ENCODE measurements at places on chromosomes 5 and 9.

DNA sequence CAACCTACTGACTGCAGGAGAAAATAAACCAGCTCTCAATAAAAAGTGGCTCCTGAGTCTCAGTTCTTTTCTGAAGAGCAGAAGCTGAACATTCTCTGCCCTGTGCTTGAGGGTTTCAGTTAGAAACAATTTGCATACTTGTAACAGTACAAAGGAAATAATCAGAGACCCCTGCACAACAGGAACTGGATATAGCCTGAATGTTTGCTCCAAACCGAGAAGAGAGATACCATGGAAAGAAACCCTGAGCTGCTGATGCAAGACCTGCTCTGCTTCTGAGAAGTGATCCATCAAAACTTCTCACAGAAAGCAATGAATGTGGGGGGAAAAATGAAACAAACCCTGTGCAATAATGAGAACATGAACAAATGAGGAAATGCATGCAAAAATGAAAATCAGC is 592.9 kb downstream of the SEMA5A start:
- DNase-seq = no peak

- DNase-seq = no peak
Observed at GRCh38 chr5:3277590-3278196, 317.9 kb upstream of the IRX1 start.

GRCh38 chr5:124981901-124982300 is 235.5 kb upstream of the ZNF608 start:
- DNase-seq = no peak

DNA sequence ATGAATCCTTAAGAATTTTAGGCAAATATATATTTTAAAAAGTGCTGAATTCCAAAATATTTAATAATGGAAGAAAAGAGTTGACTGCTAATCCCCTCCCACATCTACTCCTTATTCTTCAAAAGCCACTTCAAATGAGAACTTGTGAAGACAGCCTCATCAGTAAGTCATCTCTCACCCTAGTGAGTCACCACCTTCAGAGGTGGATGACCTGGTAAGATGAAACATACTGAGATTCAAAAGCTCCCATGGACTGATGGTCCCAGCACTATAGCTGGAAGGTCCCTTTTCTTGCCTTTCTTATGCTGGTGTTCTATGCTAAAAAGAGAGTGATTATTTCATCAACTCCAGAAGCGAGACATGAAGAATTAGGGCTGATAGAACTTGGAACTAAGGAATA is 37.8 kb upstream of the SPDL1 start:
- no peak for DNase-seq

DNA sequence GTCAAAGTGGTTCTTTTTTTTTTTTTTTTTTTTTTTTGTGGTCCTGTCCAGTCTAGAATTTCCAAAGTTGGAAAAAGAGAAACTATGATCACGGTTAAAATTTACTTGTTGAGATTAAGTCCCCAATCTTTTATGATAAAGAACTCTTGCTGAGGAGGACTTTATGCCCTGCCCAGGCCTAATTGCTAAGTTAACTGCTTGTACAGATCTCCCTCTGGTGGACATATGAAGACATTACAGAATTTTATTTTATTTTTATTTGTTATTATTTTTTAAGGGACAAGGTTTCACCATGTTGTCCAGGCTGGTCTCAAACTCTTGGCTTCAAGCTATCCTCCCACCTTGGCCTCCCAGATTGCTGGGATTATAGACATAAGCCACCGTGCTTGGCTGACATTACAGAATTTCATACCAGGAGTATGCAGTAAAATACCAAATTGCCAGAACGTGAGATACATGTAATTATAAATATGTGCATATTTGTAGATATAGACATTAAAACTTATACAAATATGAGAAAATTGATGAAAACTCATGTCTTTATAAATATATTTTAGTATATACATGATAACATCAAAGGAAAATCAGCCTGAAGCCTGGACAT is 91.2 kb downstream of the RFK start:
- DNase-seq = no peak

GRCh38 chr9:69174616-69175463 is 763 bp downstream of the TJP2 start:
- DNase-seq = peak; percentile 29

DNA sequence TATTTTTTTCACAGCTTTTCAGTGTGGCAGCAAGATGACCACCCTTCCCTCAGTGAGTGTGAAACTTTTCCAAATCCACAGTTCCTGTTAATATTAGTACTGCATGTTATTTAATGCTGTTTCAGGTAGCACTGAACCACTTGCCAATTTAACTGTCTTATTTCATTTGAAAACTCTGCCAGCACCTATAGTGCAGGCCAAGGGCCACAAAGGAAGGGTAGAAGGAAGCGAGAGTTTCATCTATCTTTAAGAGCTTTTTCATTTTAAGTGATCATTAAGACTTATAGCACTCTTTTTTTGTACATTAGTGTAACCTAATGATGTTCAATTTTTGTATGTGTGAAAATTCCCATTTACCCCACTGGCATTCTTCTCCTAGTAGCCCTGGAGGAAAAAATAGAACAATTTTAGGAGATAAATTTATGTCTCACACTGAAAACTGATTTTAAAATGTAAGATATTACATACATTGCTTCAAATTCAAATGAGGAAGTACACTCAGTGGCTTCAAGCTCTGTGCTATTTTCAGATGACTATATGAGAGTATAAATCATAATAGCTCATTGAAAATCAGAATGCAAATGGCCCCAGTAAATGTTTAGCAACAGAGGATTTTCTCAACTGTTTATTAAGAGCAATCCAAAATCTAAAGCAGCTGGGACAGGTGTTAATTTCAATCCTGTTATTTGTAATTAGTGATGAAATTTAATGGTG is 820.5 kb downstream of the PTPRD start:
- DNase-seq = no peak

GRCh38 chr9:36163049-36163785 is 6.0 kb upstream of the CCIN start:
- DNase-seq = no peak

GRCh38 chr9:14062586-14063221 is 251.2 kb downstream of the NFIB start:
- DNase-seq = no peak

GRCh38 chr9:104911032-104911607 is 16.8 kb downstream of the ABCA1 start:
- DNase-seq = no peak

DNA sequence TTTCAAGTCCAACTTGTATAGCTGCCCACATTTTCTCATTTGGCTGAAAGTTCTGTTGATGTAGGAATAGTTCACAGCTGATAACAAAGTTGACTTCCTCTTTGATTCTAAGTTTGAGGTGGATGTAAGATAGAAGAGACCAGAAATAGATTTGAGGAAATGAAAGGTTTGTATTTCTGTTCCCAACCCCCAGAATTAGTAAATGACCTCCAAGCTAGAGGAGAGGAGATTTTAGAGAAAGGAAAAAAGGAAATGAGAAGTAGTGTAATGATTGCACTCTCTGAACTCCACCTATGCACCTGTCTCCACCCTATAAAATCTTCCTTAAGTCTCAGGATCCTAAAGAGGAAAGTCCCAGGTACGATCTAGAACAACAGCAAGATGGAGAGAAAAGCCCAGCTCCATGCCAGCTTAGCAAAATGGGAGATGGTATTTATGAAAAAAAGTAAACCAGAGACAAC is 130.4 kb upstream of the POC5 start:
- DNase-seq = no peak

DNA sequence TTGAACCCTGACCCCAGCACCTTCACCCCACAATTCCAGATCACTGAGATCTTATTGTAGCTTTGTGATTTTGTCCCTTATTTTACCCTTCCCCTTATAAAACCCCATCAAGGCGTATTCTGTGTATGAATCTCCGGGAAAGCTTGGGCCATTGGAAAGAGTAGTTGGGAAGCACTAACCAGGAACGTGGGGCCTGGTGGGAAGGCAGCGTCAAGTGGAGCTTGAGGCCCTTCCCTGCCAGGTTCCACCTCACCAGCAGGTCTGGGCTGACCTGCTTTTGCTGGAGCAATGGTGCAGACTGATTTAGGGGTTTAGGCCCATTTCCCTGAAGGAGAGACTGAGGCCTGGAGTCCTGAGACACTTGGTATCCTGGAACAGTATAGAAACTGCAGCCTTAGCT is 9.3 kb downstream of the PHF2 start:
- no peak for DNase-seq

GRCh38 chr5:87746891-87747377 is 334.2 kb upstream of the CCNH start:
- DNase-seq = no peak

GRCh38 chr9:110604171-110604601 is 24.6 kb upstream of the SVEP1 start:
- DNase-seq = no peak

DNA sequence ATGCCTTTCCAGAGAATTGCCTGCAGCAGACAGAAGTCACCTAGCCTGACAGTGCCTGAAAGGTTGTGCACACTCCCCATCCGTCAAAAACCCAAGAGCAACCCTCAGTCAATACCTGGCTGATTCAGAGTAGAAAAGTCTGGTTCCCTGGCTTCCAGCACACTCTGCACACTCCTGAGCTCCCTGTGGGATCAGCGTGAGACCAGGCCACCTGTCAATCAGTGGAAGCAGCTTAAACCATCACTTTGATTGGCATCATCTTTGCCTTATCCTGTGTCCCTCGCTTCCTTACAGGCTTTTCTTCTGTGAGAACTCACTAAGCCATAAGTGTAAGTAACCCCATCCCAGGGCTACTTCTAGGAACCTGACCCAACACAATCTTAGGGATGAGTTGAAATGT is 109.8 kb downstream of the ACTL7B start:
- DNase-seq = no peak

DNA sequence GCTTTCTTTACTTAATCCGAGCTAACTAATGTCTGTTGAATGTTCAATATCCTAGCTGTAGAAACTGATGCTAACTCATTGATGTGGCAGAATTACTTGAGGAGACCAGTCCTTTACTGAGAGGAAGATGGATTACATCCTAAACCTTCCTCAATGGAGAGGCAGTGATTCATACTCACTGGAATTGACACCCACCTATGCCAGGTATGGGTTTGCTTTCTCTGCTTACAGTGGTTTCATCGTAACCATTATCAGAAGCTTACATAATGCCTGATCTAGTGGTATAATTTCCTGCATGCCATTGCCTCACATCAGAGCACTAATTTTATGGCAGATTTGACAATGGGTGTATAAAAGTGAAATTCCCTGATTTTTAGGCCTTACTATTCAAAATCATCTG is 384.7 kb downstream of the ANXA1 start:
- DNase-seq = no peak

DNA sequence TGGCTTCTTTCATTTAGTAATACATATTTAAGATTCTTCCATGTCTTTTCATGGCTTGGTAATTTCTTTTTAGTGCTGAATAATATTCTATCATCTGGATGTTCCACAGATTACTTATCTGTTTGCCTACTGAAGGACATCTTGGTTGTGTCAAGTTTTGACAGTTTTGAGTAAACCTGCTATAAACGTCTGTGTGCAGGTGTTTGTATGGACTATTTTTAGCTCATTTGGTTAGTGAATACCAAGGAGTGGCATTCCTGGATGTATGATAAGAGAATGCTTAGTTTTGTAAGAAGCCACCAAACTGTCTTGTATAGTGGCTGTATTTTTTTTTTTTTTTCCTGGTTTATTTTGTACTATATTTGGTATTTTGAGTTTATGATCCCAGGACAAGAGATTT is 38.4 kb downstream of the PRRC1 start:
- no peak for DNase-seq

- no peak for DNase-seq
Observed at GRCh38 chr5:35922468-35922867, 16.0 kb downstream of the CAPSL start.

GRCh38 chr9:97512966-97513560 is 11.6 kb downstream of the TMOD1 start:
- DNase-seq = no peak

- no peak for DNase-seq
Observed at GRCh38 chr9:15373881-15374280, 48.8 kb upstream of the SNAPC3 start.

DNA sequence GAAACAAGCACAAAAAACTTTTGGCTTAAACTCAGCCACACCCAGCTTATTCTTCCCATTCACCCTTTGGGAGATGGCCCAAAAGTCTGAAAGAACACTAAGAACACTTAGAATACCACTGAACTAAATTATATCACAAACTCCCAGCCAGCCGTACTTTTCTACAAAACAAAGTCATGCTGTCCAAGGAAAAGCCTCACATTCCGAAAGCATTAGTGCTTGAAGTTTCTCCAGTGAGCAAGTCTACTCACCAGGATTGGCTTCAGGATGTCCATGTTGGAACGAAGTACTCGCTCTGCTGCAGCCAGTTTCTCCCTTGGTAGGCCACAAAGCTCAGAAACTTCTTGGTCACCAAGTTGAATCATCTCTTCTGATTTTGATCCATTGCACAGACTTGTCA is 69.7 kb downstream of the ABCA1 start:
- DNase-seq = no peak

- no peak for DNase-seq
Observed at GRCh38 chr9:93035821-93036351, 22.6 kb upstream of the SUSD3 start.

DNA sequence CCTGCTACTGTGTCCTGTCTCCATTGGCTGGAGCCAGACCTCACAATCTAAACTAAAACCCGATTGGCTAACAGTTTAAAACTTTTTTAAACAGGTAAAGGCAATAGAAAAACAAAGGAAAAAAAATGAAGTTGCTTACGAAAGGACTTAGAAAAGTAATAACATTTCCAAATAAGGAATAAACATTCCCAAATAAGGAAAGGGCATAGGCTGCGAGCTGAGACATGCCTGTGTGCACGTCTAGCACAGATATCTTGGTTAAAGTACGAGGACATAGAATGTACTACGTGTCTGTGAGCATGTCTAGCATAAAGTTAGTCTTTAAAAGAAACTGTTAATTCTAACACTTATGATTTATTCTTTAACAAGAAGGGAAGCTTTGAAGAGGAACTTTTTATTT is 15.3 kb upstream of the FAM120A start:
- DNase-seq = no peak

DNA sequence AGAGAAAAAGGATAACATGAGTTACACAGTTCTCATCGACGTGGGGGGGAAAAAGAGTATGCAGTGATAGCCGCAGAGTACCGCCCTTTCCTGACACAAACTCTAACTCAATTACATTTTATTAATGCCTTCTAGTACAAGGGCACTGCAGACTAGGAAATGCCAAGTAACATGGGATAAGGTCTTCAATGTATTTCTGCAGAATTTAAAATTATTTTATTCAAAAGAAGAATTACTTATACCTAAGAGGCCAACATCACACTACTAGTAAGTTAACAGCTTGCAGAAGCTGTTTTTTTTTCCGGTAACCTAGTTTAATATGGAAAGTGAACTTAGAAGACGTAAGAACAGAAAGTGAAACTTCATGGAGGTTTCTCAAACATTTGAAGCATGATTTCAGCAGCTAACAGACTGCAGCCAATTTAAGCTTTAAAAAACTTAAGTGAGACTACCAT is 3.9 kb downstream of the SETX start:
- no peak for DNase-seq

DNA sequence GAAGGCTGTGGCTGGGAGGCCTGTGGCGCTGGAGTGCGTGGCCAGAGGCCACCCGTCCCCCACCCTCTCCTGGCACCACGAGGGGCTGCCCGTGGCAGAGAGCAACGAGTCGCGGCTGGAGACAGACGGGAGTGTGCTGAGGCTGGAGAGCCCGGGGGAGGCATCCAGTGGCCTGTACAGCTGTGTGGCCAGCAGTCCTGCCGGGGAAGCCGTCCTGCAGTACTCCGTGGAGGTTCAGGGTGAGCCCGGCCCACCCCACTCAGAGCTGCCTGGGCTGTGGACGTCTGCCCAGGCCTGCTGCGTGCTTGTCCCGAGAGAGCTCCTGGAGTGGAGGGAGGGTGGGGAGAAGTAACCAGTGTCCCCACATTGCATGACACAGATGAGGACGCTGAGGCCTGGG is 89.2 kb downstream of the HMCN2 start:
- no peak for DNase-seq

Data from stimulated activated CD4-positive, alpha-beta T cell treated with anti-CD3 and anti-CD28 coated beads, TNF-alpha, amount 100 ng/mL, for 48 hours (primary cell).